Stimulated activated CD4-positive, alpha-beta T cell treated with anti-CD3 and anti-CD28 coated beads, Interleukin-4, amount 100 ng/mL, for 4 hours (primary cell): ENCODE measurements at places on chromosomes 2 and 18.

GRCh38 chr2:223465793-223466192 is 136.4 kb downstream of the SCG2 start:
- no peak for DNase-seq

GRCh38 chr2:126635281-126635680 is 20.7 kb upstream of the GYPC start:
- DNase-seq: no peak

DNA sequence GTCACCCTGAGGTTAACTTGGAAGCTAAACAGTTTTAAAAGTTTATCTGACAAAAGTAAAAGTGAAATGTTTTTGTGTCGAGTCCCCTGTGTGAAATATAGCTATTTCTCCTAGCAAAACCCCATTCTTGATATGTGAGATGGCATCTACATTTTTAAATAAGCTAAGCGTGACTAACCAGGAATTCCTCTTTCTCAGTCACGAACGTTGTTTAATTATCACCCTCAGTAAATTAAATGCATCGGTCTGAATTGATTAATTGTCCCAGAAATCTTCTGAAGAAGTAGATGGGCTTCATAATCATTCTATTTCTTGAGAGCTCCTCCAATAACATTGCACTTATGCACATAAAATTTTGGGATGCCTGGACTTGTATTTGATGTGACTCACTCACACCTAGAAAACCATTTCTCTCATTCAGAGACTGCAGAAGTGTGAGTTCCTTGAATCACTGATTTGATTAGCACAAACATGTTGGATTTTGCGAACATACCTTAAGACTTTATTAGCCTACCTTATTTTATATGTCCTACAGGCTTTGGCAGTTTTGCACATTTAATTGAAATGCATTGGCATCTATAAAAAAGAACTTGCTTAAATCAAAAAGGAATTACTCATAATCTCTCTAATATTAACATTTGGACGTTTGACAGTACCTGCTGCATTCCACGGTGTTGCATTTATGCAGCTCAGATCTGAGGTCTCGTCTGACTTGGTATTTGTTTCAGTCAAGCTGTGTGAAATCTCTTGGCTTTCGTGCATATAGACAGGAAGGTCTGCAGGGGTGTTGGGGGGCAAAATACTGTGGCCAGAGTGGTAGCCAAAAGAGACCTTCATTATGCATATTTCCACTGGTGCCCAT is 475.2 kb downstream of the EPHA4 start:
- no peak for DNase-seq

DNA sequence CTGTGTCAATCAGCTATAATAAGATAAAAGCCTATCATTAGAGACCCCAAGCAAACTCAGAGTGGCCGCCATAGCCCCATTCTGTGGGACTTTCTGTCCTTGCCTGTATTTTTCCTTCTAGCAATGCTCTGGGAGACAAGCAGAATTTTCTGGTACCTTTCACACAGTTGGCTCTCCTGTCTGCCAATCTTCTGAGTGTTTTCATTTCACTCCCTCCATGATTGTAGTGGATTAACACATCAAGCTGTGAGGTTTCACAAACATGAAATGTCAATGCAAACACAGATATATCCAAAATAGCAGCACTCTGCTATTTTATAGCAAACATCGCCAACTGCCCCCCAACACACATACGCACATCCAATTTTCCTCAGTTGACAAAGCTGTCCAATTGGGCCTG is 64.9 kb downstream of the C1D start:
- DNase-seq: no peak

DNA sequence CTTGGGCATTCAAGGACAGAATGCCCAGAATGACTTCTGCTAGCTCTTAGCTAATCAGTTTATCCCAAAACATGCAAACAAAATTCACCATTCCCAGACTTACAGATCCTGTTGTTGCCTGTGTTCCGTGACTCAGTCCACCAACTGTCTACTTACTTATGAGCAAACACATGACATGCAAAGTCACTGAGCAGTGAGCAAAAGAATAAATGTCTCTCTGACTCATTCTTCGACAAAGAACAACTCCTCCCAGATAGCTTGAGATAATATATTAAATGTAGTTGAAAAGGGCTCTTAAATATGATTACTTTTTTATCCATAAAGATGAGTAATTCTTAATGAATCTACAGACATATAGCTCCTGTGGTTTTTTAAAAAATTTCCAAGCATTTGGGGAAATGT is 9.0 kb upstream of the CREG2 start:
- no peak for DNase-seq

DNA sequence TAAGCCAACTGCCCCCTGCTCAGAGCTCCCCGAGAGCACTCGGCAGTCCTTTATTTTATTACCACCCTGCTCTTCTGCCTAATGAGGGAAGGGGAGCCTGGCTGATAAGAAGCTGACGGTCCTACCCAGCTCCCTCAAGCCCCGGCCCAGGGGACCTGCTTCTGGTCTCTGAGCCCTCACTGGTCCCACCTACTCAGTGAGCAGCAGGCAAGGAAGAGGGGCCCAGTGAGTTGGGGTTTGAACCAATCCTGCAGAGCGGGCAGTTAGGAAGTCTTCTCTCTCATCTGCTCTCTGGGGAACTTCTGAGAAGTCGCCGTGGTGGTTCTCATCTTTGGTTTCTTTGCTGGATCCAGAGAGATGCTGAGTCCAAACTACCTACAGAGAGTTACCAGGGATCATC is 218.9 kb downstream of the NDUFA10 start:
- DNase-seq: no peak

DNA sequence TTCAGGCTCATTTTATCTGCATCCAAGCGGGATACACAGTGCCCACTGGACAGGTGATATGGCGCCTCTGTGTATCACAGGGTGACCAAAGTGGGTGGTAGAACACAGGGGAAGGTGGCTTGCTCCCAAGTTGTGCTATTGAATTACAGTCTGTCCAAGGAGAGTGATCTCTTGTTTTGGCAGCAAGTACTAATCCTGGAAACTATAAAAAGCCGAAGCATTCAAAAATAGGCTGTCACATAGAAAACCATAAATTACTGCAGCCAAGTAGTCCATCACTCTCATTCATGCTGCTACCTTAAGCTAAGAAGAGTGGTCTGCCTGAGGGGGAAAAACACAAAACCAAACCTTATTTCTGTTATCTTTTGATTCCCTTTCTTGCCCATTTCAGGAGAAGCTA is 237.1 kb upstream of the POU3F3 start:
- no peak for DNase-seq

GRCh38 chr2:240043279-240043989 is 9.9 kb downstream of the OR6B3 start:
- DNase-seq: no peak

GRCh38 chr2:236546561-236547002 is 23.0 kb upstream of the ACKR3 start:
- DNase-seq: no peak

DNA sequence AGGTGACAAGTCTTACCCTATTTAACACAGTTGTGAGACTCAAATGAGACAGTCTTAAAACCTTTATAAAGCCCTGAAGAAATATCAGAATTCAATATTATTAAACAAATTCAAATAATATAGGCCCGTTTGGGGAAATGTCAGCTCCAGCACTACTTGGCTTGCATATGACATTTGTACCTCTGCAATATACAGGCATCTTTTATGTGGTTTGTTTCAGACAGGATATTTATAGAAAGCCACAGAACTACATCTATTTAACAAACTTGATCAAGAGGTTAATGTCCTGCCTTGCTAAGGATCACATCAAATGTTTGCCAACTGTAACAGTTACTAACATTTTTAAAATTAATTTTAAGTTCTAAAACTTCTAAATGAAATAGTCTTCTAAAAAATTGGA is 3.2 kb upstream of the MREG start:
- no peak for DNase-seq

DNA sequence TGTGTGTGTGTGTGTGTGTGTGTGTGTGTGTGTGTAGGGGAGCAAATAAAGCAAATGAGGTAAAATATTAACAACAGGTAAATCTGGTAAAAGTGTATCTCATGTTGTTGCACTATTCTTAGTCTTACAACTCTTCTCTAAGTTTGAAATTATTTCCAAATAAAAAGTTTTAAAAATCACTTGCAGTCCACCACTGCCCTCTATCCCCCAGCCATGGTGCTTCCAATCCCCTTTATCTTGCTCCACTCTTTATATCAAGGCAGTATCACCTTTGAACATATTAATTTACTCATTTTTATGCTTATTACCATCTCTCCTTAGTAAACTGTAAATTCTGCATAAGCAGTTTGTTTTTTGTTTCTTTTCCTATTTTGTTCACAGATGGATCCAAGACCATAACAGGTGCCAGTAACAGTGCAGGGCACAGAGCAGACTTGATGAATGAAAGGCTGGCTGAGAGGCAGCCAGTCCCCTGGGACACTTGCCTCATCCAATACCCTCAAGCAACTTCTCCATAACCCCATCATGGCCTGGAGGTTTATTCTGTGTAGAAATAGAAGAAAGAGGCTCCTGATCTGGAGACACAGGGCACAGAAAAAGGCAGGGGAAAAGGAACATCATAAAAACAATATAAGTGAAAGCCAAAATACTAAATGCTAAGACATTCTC is 67.6 kb downstream of the LDAH start:
- DNase-seq: no peak

DNA sequence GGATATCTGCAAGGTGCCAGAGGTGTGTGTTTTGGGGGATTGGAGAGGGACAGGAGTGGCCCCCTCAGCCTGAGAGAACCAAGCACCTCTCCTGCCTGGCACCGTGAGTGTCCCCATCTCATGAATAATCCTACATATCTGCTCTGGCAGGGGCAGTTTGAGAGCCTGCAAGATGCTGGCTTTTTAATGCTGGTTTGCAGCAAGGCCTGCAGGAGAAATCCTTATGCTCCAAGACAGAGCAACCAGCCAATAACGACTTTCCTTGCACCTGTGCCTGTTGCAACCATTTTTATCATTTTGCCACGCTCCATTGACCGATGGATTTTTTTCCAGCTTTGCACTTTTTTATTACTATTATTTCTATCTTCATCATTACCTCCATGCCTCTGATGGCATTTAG is 259.4 kb upstream of the SKOR2 start:
- DNase-seq: no peak

DNA sequence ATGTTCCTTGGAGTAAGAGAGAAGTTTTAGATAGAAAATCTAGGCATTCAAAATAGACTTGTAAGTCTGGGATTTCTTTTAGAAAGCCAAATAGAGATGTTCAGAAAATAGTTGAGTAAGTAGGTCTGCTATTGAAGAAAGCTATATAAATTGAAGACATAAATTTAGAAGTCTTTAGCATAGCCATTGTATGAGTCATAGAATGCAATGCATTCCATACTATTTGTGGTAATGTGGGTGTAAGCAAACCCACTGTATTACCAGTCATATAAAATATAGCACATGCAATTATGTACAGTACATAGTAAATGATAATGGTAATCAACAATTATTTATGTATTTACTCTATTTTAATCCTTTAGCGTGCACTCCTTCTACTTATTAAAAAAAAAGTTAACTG is 14.1 kb downstream of the MC4R start:
- no peak for DNase-seq

DNA sequence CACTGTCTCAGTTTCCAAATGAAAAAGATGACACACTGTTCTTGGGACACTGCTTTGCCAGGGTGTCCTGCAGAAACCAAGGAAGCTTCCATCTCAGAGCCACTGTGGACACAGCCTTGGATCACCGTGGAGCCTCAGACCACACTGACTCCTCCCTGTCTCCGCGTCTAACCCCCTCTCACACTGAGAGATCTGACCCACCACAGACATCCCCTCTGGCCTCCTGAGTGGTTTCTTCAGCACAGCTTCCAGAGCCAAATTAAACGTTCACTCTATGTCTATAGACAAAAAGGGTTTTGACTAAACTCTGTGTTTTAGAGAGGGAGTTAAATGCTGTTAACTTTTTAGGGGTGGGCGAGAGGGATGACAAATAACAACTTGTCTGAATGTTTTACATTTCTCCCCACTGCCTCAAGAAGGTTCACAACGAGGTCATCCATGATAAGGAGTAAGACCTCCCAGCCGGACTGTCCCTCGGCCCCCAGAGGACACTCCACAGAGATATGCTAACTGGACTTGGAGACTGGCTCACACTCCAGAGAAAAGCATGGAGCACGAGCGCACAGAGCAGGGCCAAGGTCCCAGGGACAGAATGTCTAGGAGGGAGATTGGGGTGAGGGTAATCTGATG is 113.4 kb upstream of the PKDCC start:
- DNase-seq: no peak

DNA sequence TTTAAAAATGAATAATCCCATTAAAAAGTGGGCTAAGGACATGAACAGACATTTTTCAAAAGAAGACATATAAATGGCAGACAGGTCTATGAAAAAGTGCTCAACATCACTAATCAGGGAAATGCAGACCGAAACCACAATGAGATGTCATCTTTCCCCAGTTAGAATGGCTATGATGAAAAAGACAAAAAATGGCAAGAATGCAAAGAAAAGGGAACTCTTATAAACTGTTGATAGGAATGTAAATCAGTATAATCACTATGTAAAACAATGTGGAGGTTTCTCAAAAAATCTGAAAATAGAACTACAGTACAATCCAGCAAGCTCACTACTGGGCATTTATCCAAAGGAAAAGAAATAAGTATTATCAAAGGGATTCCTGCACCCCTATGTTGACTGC is 169.2 kb downstream of the METTL4 start:
- no peak for DNase-seq

DNA sequence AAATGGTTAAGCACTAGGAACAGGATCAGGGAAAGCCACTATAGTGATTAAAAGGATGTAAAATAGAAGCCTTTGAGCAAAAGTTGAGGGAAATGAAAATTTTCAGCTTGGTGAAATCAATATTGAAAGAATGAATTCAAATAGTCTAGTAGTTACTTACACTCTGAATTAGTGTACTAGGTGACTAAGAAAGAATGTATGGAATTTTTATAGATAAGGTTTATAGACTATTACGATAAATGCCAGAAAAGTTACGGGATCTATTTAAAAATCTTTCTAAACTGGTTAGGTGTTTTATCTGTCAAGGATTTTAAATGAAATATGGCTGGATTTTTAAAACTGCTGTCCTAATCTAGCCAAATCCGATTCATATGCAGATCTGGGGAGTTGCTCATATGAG is 208.6 kb downstream of the MYO3B start:
- no peak for DNase-seq

- no peak for DNase-seq
Measured at GRCh38 chr2:79982445-79982844, 322.1 kb downstream of the LRRTM1 start.

- DNase-seq: no peak
Measured at GRCh38 chr2:169797601-169798000, 1.1 kb upstream of the SSB start.

GRCh38 chr2:33373986-33374385 is 102.5 kb upstream of the RASGRP3 start:
- DNase-seq: no peak

- DNase-seq: no peak
Measured at GRCh38 chr2:168424112-168424951, 31.7 kb upstream of the CERS6 start.

DNA sequence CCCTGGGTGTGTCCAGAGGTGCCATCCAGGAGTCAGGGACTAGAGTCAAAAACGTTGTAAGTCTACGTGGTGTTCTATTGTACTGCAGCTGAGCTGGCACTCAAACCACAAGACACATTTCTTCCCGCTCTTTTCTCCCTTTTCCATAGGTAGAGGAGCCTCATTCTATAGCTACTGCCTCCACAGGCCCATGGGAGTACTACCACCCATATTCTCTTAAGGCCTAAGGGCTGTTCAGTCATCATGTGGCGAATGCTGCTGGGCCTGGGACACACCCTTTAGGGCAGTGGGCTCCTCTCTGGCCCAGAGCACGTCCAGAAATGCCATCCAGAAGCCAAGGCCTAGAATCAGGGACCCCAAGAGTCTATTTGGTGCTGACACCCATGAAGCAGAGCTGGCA is 1271.7 kb downstream of the CNTNAP5 start:
- DNase-seq: no peak
